Right atrium auricular region (tissue), 2 donors: ENCODE measurements at places on chromosomes 16 and 17. TPM values are rescaled to one million over a fixed set of nuclear protein-coding genes. Genes with fewer than 3 reads are reported as not detected.
A peak's percentile ranks its signal among the peaks of the same experiment; 100 is the strongest.

GRCh38 chr17:77782201-77782600 is 176.3 kb upstream of the TNRC6C start:
- DNase-seq = no peak

Gene OSGIN1
- total RNA-seq = 6.0 TPM

Gene C17orf107
- total RNA-seq = 1.7 TPM

Gene FBXO39
- not detected for total RNA-seq

DNA sequence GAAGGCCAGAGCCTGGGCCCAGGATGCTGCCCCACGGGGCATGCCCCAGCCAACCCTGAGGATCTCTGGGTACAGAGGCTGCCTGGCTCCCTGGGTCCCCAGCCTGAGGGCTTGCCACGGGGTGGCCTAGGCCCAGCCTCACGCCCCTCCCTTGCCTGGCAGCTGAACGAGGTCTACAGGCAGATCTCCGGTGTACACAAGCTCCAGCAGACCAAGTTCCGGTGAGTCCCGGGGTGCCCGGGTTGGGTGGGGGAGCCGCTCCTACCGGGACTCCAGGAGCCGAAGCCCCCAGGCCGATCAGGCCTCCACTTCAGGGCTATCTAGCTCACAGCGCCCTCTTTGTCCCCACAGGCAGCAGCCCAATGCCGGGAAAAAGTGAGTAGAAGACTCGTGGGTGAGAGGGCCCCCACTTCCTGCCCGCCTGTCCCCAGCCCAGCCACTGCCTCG is 19.4 kb downstream of the ITGB4 start:
- DNase-seq = no peak

DNA sequence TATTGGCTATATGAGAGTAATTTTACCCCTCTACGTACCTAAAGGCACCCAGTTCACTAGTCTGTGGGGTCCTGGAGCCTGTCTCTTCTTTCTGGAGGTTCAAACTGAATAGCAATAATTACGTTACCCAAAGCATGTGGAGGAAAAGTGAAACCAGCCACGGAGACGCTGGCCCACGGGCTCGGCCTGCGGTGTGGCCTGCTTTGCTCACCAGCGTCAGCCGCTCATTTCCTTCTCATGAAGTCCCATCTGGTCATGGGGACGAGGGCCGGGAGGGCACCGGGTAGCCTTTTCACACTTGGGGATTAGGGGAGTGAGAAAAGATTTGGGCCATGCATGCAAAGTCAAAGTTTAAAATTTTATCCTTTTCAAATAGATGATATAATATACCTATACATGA is 26.9 kb downstream of the ELAC2 start:
- no peak for DNase-seq

DNA sequence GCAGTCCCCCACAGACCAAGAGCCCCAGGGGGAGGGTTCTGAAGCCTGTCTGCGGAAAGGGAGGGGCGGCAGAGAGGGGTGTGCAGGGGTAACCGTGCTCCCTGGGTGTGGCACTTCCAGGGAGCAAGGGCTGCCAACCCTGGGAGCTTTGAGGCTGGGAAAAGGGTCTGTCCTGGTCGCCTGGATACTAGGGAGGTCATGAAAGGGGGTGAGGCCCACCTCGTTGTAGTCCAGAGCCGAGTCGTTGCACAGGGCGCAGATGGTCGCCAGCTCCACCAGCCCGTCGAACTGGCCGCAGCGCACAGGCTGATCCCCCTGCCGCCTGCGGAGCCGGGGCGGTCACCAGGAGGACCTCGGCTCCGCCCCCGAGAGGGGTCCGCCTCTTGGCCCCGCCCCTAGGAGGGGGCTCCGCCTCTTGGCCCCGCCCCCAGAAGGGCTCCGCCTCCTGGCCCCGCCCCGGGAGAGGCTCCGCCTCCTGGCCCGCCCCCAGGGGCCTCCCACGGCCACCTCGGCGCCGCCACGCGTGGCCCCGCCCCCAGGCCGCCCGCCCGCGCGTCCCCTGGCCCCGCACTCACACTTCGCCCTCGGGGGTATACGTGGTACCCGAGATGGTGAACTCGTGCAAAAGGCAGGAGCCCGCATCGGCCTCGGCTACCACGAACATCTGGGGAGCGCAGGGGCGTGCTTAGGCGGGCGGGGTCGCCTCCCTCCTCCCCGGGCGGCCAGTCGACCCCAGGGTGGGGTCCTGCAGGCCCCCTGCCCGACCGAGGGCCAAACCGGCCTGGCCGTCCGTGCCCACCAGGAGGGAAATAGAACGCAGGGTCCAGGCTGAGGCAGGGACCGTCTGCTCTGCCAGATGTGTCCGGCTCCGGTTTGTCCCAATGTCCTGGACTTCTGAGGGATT is 19.5 kb downstream of the ATP2A3 start:
- DNase-seq = no peak

- no peak for DNase-seq
These were observed 13.0 kb upstream of the DPEP1 start for GRCh38 chr16:89600427-89600826.

Gene TSPOAP1
- 6.1 TPM for total RNA-seq

DNA sequence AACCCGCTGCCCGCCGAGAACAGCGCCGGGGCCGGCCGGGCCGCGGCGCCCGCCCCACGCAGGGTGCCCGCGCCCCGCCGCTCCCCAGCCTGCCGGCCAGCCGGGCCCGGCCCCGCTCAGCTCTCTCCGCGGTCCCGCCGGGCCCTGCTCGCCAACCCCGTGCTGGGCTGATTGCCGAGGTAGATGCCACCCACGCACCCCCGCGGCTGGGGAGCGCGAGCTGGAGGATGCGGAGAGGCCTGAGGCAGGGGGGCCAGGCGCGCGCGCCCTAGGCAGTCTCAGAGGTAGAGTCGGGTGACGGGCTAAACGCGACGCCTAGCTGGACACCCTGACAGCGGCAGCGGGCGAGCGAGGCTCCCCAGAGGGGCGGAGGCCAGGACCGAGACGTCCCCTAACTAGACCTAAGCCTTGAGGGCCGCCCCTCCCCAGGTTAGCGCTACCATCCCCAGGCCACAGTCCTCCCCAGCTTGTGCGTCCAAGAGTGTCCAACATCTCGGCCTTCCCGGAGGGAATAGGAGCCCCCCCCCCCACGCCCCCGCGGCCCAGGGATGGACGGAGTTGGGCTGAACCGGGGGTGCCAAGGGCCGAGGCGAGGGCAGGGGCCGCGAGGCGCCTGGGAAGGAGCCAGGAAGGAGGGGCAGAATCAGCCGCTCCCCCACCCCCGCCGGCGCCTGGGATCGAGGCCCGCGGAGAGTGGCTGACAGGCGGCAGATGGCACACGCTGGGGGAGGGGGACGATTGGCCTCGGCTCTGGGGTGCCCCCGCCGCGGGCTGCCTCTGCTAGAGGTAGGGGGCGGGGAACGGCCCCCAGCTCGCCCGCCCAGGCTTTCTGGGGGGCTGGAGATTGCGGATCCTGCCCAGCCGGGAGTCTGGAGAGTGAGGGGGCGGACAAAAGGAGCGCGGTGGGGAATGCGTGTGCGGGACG is 2.5 kb upstream of the ZNF423 start:
- DNase-seq = no peak

Gene MYL4
- 3,895 TPM for total RNA-seq

Gene PYY
- total RNA-seq = not detected

Gene SECTM1
- 7.7 TPM for total RNA-seq

Gene SPECC1
- total RNA-seq = 10.3 TPM

Gene RAPGEFL1
- total RNA-seq = 2.9 TPM

DNA sequence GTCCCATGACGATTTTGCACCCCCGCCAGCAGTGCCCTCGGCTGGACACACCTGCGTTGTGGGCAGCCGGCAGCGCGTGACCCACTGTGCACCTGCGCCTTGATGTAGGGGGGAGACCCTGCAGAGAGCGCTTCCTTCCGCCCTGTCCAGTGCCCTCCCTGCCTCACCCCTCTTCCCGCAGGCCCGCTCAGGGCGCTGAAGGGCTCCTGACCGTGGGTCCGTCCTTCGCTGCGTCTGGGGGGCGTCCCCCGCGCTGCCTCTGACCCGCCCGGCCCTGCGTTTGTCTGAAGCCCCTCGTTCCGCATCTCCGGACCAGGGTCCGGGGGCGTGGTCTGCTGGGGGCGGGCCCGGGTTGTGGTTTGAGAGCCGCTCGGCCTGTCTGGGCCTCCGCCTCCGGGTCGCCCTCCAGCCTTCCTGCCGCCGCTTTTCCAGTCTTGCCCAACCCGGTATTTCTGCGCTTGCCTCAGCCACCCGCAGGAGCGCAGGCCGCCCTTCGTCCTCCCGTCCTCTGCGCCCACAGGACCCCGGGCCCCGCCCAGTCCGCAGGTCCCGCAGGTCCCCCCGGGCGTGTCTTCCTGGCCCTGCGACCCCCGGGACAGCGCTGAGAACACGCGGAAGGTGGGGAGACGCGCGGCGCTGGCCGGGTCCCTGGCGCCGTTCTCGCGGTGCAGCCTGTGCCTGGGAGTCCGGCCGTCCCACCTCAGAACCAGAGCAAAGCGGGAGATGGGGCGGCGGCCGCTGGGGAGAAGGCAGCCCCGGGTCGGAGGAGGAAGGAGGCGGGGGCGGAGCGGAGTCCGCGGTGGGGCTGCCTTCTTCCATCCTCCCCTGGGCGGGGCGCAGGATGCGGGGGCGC is 4.0 kb upstream of the IL17C start:
- no peak for DNase-seq

Gene TNFRSF17
- not detected for total RNA-seq

Gene PSMD11
- total RNA-seq = 42.2 TPM

GRCh38 chr17:13503526-13503925 is 98.2 kb downstream of the HS3ST3A1 start:
- DNase-seq = no peak

- DNase-seq = no peak
These were observed 197.5 kb downstream of the RPTOR start for GRCh38 chr17:80742091-80742490.

DNA sequence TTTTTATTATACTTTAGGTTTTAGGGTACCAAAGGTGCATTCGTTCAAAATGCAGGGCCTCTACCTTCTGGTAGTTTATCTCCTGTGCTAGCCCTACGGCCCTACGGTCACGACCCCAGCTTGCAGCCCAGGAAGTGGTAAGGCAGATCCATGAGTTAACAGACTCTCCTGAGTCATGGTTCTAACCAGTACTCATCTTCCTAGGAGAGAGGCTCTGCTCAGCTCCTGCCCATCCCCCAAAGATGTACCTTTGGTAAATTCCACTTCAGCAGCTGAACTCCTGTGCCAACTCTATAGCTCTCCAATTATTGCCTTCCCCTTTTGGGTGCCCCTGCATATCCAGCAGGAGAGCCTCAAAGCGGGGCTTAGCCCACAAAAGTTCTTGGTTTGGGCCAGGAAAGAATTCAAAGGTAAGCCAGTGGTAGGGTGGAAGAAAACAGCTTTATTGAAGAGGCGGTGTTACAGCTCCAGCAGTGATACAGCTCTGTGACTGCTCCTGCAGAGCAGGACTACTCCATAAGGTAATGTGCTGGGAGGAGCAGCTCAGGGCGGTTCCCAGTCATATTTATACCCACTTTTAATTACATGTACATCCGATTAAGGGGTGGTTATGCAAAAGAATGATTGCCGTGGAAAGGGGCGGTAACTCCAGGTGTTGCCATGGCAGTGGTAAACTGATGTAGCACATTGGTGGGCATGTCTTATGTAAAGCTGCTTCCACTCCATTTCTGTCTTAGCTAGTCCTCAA is 241.4 kb downstream of the PMP22 start:
- DNase-seq = no peak

- no peak for DNase-seq
These were observed 23.7 kb upstream of the NPTX1 start for GRCh38 chr17:80499961-80500665.

GRCh38 chr16:81410643-81411293 is 33.8 kb upstream of the CMIP start:
- DNase-seq = no peak

DNA sequence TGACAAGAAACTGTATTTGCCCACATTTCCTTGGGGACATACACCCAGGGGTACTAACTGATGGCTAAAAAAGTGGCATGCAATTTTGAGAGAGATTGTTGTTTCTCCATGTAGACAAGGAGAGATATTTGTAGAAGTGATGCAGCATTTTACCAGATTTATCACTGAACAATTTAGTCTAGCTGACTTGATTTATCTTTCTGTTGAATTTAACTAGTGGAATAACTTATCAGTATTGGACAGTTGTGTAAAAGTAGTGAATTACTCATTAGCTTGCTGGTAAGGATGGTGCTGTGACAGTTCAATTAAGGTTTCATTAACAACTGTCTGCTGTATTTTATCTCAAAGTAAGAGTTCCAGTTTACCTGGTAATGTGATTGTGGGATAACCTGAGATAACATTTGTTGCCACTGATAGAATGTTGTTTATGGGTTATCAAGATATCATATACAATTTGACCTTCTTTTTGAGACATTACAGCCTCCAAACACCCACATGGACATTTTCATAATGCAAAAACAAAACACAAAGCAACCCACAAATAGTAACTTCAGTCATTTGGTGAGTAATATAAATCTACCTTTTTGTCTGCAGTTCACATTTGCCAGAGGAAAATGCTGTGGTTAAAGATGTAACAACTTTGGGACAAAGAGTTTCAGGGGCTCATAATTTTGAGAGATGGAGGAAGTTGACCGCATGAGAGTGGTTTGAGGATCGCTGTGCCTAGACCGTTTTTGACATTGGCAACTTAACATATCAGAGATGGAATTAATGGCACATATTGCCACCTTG is 3.8 kb downstream of the NLK start:
- no peak for DNase-seq

Gene SSTR5
- 14.1 TPM for total RNA-seq

Gene CCR7
- total RNA-seq = not detected

DNA sequence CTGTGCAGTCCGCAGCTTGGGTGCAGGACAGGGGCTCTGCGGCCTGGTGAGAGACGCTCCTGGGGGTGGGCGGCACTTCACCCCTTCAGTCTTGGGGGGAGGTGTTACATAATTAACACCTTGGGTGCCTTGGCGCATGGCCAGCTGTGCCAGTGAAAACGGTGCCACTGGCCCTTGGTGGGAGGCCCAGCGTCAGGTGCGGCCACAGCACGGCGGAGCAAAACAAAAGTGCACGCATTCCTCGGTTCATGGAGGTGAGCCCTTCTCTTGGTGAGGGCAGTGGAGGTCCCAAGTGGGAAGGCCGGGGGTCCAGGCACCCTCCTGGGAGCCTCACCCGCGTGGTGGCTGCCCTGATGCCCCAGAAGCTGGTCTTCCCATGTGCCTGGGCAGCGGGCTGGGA is 89.8 kb downstream of the ENGASE start:
- DNase-seq = no peak

- DNase-seq = peak; percentile 78
These were observed at the start of gene RPH3AL for GRCh38 chr17:352421-353212. Gene RPH3AL, minus strand, starts transcription at chr17:352807. Its CDS starts 25,264 bp downstream, at chr17:327543.

DNA sequence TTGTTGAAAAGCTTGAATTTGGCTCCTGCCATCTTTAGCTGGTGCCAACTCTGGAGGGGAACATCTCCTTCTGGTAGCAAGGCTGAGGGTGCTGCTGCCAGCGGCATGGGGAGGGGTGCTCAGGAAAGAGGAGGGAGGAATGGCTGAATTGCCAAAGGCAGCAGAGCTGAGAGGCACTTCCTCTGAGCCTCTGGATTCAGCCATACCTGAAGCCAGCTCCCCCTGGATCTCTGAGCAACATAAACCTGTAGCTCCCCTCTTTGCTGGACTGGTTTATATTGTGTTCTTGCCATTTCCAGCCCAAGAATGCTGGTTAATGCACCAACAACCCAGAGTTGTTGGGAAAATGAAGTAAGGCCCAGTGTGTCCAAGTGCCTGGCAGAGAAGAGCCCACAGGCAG is 7.4 kb downstream of the MEFV start:
- no peak for DNase-seq

Gene ATF7IP2
- 32.7 TPM for total RNA-seq

GRCh38 chr16:87266846-87267245 is 50.3 kb downstream of the C16orf95 start:
- DNase-seq = no peak

Gene LAT
- 0.98 TPM for total RNA-seq

- DNase-seq = no peak
These were observed 40.8 kb downstream of the ZFPM1 start for GRCh38 chr16:88493879-88494278.

Gene KRT17
- total RNA-seq = not detected
